GM23338 (cell line): ENCODE measurements at places on chromosomes 7 and 10. TPM values are rescaled to one million over a fixed set of nuclear protein-coding genes. Genes with fewer than 3 reads are reported as not detected.

- no peak overlapping the region for H3K4me3 ChIP-seq
- peak; percentile 43 for DNase-seq
- no peaks in the 10 kb centered on the region for H3K36me3 ChIP-seq
- no peaks in the 10 kb centered on the region for H3K27me3 ChIP-seq
Observed at GRCh38 chr10:16965740-16966447, 148.7 kb upstream of the RSU1 start.

DNA sequence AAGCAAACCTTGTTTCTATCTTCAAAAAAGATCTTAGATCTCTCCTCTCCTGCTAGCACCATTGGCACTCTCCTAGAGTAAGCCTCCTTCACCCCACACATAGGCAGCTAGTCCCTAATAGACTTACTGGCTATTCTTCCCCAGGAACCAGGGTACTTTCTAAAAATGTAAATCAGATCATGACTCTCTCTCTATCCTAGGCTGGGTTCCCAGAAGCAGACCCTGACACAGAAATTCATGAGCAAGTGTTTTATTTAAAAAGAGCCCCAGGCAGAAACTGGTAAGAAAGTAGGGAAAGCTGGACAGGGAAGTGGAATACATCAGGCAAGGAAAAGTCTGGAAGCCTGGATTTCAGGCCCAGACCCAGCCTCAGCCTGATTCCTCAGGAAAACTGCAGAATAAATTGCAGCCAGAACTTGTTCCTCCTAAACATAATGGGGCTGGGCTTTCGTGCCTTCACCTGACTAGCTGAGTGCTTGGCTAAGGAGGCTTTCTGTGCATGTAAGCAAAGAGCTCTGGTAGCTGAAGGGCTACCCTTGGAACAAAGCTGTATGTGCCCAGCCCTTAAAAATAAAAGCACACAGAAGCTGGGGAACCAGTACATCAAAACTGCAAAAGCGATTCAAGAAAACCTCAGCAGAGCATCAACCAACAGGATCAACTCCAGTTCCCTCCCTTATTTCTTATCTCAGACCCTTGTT, 18.8 kb upstream of the SORBS1 start:
- no peaks in the 10 kb centered on the region for H3K27me3 ChIP-seq
- no peaks in the 10 kb centered on the region for H3K36me3 ChIP-seq
- no peak overlapping the region for H3K27ac ChIP-seq
- H3K4me1 ChIP-seq = no peaks in the 10 kb centered on the region
- no peak overlapping the region for H3K4me3 ChIP-seq
- no peak for DNase-seq

AZGP1 gene
- 0.17 TPM in 1 of 2 replicates, not detected in the other for total RNA-seq

GRCh38 chr10:12566161-12567115, 217.1 kb downstream of the CAMK1D start:
- H3K27me3 ChIP-seq = no peaks in the 10 kb centered on the region
- no peaks in the 10 kb centered on the region for H3K36me3 ChIP-seq
- 0 out of 2 replicates have a peak, but pooled peaks cover under 1% of the 10 kb centered on the region for H3K4me1 ChIP-seq
- no peak overlapping the region for H3K27ac ChIP-seq
- no peak overlapping the region for H3K4me3 ChIP-seq

- H3K4me1 ChIP-seq = peaks cover 73% of the 10 kb centered on the region
- H3K36me3 ChIP-seq = peaks cover 10% of the 10 kb centered on the region; the same call in 1 of the 2 replicates
- no peak overlapping the region; the same call in 1 of the 2 replicates for H3K4me3 ChIP-seq
- H3K27ac ChIP-seq = peak overlapping the region; percentile 89
- H3K27me3 ChIP-seq = no peaks in the 10 kb centered on the region
- peak; percentile 49 for DNase-seq
Observed at GRCh38 chr10:69344591-69345252, 66.4 kb downstream of the HK1 start.
